ENCODE measurements at places on chromosomes 6 and 20.

- DNase-seq = no peak
Observed at GRCh38 chr6:145882121-145882531, 67.5 kb upstream of the FBXO30 start.

- DNase-seq = no peak
Observed at GRCh38 chr20:23358563-23358906, 3.4 kb upstream of the GZF1 start.

- DNase-seq = no peak
Observed at GRCh38 chr6:113416170-113416569, 441.0 kb upstream of the MARCKS start.

DNA sequence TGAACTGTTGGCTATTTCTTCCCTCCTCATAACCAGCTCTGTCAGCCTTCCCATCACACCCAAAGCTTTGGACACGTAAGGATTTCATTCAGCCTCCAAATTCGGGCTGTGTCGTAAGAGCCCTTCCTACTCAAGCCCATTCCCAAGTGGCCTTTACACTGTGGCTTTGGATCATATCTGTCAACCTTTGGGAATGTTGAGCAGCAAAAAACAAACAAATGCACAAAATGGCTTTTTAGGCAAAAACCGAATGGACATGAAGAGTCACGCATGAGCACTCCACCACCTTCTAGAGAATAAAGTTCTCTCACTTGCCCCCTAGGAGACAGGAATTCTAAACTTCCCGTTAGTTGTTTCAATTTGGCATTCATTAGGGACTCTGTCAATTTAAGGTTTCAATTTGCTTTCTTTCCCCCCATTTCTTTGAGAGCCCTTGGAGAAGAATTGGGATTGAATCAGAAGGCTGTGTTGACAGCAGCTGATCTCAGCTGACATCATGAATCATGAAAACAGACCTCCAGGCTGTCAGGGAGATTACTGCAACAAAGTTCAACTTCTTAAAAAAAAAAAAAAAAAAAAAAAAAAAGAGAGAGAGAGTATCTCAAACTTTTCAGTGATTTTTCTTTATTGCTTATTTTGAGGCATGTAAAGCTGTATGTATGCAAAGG, 110.3 kb downstream of the BCAS1 start:
- DNase-seq = no peak

GRCh38 chr20:266596-267562, 9.4 kb downstream of the DEFB132 start:
- DNase-seq = peak; percentile 65

- DNase-seq = no peak
Observed at GRCh38 chr6:109164331-109164730, 69.0 kb downstream of the CEP57L1 start.

- no peak for DNase-seq
Observed at GRCh38 chr6:28543651-28544610, 18.2 kb downstream of the GPX5 start.

GRCh38 chr6:90976341-90976740, 389.5 kb upstream of the MAP3K7 start:
- no peak for DNase-seq

- no peak for DNase-seq
Observed at GRCh38 chr6:37033255-37033654, 27.8 kb downstream of the FGD2 start.

- DNase-seq = no peak
Observed at GRCh38 chr20:16143596-16143995, 429.7 kb downstream of the KIF16B start.

Data from HCT116 (cell line).